ENCODE measurements at places on chromosomes 3 and 15.

DNA sequence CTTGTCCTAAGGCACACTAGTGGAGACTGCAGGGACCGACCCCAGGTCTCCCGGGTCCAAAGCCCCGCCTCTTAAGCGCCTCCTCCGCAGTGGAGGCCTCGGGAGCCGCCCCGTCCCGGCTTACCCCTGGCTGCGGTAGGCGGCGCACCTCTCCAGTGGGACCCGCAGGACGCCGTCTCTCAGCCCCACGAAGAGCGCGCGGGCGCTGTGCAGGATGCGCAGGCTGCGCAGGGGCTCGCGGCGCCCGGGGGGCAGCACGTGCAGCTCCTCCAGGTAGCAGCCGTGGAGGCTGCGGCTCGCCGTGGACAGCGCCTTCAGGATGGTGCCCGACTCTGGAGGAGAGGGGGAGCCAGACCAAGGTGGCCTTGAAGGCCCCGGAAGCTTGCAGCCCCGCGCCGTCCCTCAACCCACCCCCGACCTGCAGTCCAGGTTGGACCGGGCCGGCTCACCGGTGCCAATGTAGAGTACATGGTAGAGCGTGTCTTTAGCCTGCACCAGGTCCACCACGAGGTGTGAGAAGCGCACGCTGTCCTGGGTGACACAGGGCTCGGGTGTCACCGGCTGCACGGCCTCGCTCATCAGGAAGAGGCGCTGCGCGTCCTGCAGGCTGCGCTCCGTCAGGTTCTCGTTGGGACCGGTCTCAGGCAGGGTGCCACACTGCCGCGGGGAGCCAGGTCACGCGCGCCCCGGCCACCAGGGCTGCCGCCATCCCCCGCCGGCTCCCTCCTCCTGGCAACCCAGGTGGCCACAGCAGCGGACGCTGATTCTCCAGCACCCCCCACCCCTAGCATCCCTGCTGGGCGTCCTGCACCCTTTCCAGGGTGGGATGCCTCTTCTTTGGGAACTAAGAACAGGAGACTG is 105.5 kb downstream of the SEMA5B start:
- no peak for DNase-seq

- DNase-seq, result no peak
Observed at GRCh38 chr15:95726891-95727290, 603.6 kb upstream of the NR2F2 start.

DNA sequence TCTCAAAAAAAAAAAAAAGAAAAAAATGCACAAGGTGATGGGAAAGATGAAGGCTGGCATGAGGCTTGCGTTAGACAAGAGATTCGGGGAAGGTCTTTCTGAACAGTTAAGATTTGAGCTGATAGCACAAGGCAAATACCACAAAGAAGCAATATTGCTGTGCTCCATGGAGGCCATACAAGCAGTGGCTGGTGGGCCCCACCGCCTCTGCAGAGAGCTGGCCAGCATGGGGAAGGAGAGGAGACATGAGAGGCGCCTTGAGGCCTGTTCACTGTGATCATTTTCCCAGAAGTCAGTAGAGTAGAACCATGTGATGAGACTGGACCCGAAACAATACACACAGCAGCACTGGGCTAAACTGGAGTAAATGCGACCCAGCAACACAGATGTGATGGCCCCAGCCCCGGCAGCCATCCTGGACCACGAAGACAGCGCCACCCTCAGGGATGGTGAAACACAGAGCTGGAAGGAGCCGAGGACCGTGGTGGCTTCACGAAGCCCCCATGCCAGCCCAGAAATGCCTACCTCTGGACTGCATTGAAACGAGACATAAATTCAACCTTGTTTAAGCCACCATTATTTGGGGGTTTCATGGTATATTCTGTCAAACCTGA is 5.5 kb downstream of the XXYLT1 start:
- DNase-seq, result no peak

DNA sequence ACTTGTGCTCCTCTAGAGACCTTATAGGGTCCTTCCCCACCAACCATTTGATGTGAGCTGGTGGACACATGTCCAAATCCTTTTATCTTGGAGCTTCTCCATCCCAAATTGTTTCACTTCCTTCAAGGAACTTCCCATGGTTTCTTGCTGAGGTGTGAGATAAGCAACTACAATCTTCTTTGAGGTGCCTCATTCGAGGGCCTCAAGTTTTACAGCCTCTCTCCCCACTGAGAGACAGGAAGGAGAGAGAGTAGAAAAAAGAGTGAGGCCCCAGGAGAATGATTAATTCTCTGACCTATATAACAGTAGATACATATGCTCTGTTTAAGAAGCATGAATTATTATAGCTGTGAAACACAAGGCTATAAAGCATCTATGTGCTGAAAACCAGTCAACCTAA is 70.5 kb downstream of the SUMF1 start:
- DNase-seq, result no peak

- no peak for DNase-seq
Observed at GRCh38 chr15:31867536-31868442, 162.5 kb upstream of the CHRNA7 start.

GRCh38 chr15:70030851-70031250 is 66.9 kb downstream of the TLE3 start:
- DNase-seq, result no peak

GRCh38 chr3:190375671-190376070 is 12.3 kb upstream of the CLDN16 start:
- DNase-seq, result no peak

- DNase-seq, result no peak
Observed at GRCh38 chr15:80152896-80153876, at the start of gene FAH. Gene FAH, plus strand, starts transcription at chr15:80152999. Its CDS starts 56 bp downstream, at chr15:80153055.

GRCh38 chr15:40992241-40992741 is 39.0 kb downstream of the CHAC1 start:
- no peak for DNase-seq

- DNase-seq, result no peak
Observed at GRCh38 chr15:65757256-65757655, 34.8 kb downstream of the DENND4A start.

DNA sequence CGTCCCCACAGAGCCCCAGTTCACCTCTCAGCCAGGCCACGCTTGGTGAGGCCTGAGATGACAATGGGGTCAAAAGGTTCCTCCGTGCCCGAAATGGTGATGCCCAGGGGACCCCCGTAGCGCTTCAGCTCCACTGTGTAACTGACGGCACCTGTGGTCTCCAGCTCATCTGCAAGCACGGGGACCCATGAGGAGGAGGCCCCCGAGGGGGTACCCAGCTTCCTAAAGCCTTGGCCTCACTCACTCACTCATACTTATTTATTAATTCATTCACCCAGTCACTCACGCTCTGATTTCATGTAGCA is 30.4 kb downstream of the GRIP2 start:
- no peak for DNase-seq

- no peak for DNase-seq
Observed at GRCh38 chr3:38474928-38475605, 21.1 kb upstream of the EXOG start.

GRCh38 chr3:99714146-99714545 is 75.8 kb downstream of the COL8A1 start:
- no peak for DNase-seq

DNA sequence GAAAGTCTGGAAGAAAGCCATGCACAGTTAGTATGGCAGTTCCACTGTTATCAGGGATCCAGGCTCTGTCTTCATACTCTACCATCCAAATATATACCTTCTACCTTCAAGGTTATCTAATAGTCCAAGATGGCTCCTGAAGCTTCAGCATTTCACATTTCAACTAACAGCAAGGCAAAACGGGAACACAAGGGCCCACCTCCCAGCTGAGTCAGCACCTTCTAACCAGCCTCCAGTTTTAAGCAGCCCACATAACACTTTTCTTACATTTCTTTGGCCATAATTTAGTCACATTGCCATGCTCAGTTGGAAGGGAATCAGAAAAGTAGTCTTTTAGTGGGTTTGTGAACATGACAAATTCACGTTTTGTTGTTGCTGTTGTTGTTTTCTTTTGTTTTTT is 15.4 kb upstream of the MSL2 start:
- no peak for DNase-seq
